ENCODE measurements at places on chromosomes 7 and 10.

- DNase-seq: no peak
Measured at GRCh38 chr7:141369422-141369821, 181.8 kb upstream of the AGK start.

DNA sequence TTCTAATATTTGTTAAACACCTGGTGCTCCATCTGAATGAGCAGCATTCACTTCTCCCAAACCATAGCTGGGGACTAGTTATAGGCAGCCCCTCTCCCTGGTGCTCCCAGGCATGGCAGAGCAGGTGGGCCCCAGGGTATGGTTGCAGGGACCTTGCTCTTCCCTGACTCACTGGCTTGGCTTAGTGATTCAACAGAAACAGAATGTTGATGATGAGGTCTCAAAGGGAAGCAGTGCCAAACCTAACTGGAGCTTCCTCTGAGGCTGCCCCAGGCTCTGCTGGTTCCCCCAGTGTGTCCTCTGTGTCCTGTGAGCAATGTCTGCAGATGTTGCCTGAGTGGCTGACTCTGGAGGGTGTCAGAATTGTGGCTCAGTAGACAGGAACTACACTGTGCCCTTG lies 3.7 kb downstream of the GPR26 start:
- DNase-seq: no peak

DNA sequence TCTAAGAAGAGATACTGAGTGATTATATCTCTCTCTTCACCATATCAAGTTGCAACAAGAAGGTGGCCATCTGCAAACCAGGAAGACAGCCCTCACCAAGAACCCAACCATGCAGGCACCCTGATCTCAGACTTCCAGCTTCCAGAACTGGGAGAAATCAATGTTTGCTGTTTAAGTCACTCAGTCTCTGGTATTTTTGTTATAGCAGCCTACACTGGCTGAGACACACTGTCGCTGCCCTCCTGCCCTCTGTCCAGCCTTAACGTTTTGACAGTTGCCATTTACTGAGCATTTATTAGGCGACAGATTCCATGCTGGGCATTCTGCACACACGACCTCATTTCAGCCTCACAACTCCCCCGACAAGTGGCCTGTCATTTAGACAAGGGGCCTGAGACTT lies 9.5 kb upstream of the HMX3 start:
- no peak for DNase-seq

DNA sequence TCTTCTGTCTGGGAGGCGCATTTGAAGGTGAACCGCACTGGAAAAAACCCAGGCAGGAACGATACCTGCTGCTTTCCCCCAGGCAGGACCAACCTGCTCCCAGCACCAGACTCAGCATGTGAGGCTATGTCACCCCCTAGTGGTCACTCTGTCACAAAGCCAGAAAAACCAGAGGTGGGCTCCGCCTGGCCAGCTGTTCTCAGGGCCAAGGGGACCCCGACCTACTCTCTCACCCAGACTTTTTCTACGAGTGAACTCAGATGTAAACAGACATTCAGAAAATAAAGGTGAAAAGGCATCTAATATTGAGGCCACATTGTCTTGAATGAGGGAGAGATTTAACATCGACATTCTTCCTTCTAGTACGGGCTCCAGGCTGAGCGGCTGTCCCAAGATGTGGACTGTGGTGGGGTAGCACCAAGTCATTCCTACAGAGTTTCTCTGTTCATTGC lies 117.3 kb downstream of the PRKAG2 start:
- DNase-seq: peak; percentile 41

- DNase-seq: no peak
Measured at GRCh38 chr10:76928565-76928964, 709.0 kb downstream of the KCNMA1 start.

DNA sequence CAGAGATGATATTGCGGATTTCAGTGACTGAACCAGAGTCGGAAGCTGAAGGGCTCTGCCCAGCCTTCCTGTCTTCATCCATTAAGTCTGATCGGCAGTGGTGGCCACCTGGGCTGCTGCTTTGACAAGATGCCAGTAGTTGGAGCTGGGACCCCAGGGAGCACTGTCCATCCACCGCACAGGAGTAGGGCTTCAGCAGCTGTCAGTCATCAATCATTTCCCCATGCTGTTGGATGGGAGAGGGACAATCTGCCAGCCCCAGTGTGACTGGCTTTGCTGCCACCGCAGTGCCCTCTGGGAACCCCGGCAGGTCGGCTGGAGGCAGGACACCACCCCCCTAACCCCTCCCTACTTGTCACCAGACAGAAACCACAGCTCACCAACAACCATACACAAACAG lies 23.0 kb upstream of the GPR146 start:
- no peak for DNase-seq

GRCh38 chr10:62239994-62240393 lies 28.6 kb downstream of the RTKN2 start:
- DNase-seq: no peak

GRCh38 chr10:70880077-70880534 lies 8.3 kb downstream of the PCBD1 start:
- DNase-seq: peak; percentile 53

- no peak for DNase-seq
Measured at GRCh38 chr7:44291066-44291732, 34.2 kb downstream of the CAMK2B start.

DNA sequence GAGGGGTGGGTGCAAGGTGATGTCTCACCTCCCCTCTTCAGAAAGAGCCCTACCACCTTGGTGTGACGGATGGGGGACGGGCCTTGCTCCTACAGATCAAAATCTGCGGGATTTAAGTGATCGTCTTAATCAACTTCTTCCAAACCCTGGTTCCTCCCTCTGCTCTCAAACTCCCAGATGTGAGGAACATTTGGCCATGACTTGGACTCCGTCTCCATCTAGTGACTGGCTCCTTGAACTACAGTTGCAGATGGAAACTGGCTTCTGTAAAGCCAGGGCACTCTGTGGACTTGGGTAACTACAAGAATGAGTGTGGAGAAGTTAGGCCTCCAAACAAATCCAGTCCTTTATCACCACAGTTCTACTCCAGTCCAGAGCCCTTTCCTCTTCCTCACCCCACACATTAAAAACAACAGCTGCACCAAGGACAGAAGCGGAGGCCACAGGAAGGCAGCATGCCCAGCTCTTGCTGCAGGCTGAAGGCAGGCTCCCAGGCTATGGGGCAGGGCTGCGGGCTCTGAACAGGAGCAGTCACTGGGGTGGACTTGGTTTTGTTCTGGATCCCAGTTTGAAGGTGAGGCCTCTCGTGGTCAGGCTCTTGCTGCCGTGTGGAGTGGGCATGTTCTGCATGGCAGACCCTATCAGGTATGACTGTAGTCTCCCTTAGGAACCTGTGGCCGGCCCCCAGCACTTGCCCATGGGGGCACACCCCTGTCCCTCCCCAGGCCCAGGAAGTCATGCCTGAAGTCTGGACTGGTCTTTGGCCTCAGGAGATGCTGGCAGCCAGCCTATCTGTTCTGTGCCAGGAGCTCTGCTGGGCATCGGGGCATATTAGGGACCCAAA lies 79.4 kb downstream of the VWC2 start:
- no peak for DNase-seq

GRCh38 chr10:28248092-28248491 lies 54.8 kb downstream of the MPP7 start:
- no peak for DNase-seq

GRCh38 chr10:86836044-86836443 lies 79.6 kb downstream of the BMPR1A start:
- DNase-seq: no peak

DNA sequence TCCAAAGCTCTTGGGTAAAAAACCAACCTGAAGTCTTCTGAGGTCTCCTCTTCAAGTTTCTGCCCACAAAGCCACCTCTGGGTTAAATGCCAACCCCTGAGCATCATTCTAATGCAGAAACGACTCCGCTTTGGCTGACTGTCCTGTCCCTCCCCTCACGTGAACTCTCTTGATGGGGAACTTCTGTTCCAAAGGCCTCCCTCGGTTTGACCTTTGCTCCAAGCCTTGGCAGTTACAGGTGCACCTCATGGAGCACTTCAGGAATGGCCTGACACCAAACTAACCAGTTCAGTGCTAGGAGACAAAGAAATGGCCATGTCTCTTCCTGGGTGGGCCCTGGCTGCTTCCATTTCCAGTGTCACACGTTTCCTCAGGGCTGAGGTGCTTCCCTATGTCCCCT lies 20.0 kb downstream of the CAMK2G start:
- DNase-seq: no peak

DNA sequence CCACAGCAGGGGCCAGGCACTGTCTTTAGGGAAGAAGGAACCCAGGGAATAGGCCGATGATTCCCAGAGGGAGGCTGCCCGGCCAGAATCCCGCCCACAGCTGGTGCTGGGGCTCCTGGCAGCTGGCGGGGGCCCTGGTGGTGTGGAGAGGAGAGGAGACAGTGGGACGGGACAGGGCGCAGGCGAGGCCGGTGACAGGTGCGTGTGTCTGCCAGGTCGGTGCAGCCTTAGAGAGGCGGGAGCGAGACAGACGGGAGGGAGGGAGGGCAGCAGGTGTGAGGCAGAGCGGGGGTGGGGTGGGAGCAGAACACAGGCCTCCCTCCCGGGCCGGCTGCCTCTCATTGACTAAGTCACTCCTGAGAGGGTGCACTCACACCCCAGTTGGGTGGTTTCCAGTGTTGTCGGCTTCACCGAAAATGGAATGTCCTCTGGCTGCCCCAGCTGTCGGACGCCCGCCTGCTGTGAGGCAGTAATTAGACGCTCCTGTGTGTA lies 55.2 kb downstream of the ELFN1 start:
- no peak for DNase-seq

GRCh38 chr10:123147635-123148413 lies at the start of gene HMX2:
TSS of gene HMX2 (plus strand) at chr10:123148136. CDS start at chr10:123148379, 243 bp downstream.
- no peak for DNase-seq

DNA sequence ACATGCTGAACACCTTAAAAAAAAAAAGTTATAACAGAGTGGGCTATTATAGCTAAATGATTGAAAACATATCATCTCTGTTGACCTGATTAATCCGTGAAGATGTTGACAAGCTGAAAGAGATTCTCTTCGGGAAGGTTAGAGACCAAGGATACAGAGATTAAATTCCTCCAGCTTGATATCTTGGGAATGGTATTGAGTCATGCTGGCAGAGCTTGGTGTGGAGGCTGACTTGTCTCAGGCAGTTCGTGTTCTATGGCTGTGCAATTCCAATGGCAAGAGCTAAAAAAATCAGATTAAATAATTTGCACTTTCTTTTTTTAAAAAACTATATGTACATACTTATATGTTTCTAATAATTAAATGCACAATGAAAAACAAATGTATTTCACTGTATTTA lies 24.9 kb upstream of the CACNA2D1 start:
- no peak for DNase-seq

Data from activated naive CD8-positive, alpha-beta T cell treated with anti-CD3 and anti-CD28 coated beads, Interleukin-2, amount 50 U/mL, for 16 hours (primary cell).